Hematopoietic multipotent progenitor cell treated with erythropoietin and hydrocortisone succinate and interleukin-3 and kit ligand, for 6 days (in vitro differentiated cells): ENCODE measurements at places on chromosomes 7 and 10.

DNA sequence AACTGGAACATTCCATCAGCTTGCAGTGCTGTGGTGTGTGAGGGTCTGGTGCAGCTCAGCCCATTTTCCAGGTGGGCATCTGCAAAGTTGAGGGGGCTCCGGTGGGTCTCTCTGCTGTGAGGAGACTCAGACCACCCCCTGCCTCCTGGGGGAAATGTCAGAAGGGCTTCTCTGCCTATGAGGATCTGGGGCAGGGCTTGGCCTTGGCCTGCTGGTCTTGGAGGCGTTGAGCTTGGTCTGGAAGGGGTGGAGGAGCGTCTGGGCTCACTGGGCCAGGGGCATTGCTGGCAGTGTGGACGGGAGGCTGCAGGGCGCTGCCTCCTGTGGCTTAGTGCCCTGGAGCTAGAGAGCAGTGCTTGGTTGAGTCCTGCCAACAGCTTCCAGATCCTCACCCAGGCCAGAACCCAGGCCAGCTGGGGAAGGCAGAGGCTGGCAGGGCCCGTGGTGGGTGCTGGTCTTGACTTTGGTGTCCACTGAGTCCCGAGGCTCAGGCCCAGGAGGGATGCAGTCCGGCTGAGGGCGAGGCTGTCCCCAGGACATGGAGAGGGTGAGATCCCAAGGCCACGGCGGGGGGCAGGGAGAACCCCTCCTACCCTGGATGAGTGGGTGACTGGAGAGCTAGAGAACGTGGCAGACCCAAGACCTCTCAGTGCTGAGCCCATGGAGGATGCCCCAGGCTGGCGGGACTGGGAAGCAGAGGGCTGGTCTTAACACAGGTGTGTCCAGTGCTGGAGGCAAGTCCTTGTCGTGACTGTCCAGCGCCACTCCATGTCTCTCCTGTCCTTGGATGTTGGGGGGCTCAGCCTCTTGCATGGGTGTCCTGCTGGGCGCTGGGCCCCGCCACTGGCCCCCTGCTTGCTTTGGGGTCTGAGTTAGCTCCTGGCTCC, 2.8 kb downstream of the SPRN start:
- DNase-seq = no peak

DNA sequence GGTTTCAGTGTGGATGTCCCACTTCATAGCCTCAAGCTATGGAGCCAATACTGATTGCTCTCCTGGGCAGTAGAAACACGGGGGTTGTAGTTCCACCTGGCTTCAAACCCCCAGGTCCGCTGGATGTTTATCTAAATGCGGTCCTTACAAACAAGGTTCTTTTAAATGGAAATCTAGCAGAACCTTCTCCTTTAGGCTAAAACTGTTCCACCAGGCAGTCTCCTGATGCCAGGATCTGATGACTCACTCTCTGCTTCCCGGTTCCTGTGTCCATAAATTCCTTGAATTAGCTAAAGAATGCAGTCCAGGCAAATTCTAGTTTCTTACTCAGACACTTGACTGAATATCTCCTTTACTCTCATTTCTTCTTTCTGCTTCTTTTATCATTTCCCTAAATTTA, 108.4 kb upstream of the FAM3C start:
- DNase-seq = no peak

DNA sequence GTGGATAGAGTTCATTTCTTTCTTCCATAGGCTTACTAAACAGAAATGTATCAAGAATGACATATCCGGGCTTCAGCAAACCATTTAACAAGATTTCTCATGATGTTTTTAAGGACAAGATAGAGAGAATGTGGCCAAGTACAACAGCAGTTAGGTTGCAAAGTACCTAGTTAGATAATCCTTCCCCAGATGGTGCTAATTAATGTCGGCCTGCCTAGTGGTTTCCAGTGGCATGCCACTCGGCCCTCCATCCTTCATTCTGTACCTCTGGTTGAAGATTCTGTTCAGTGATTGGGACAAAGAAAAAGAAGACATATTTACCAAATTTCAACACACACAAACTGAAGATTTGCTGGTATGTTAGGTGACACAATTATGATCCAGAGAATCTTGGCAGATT, 212.1 kb downstream of the MACC1 start:
- DNase-seq = no peak

DNA sequence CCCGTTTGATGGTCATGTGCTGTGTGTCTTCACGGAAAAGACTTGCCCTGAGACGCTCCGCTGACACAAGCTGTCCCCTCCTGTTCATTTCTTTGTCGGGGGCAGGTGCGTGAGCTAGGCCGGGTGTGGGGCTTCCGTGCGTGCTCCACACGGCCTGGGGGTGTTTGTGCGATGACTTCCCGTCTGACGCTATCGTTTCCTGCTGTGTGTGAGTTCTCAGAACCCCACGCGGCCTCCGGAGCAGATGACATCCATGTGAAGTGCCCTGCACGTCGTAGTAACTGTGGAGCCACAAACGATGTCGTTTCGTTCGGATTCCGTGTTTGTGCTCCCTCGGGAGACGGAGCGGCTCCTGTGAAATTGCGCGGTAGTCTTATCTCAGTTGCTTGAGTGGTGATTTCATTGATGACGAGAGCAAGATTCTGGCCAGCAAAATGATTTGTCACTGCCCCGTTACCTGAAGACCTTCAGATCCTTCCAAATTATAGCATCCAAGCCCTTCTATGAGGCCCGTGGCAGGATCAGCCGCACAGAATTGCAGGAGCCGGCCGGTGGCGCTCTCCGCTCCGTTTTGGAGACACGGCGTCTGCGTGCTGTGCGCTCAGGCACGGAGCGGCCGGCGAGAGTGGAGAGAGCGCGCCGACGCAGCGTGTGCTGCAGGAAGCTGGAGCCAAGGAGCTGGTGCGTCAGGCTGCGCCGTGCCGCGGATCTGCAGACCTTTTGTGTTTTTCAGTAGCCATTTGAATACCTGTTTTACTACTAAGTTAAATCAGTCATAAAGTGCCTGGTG, 94.9 kb downstream of the NKX6-2 start:
- DNase-seq = no peak

DNA sequence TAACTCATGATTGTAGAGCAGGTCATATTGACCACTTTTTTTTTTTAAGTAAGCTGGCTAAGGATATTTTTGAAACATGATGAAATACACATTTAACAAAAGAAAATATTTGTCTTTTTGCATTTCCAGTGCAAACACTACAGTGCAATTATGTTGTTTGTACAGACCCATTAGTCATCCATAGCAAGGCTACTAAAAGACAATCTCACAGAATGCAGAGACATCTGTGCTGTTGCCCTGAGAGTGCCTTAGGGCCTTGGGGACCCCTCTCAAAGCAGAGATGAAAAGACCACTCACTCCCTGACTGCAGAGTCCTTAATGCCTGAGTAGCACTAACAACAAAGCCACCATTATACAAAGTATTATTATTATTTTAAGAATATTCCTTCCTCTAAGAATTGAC, 104.5 kb downstream of the NRCAM start:
- no peak for DNase-seq

GRCh38 chr10:59181668-59182067, 5.2 kb downstream of the PHYHIPL start:
- peak; percentile 34 for DNase-seq

GRCh38 chr10:125462845-125463244, 220.1 kb downstream of the TEX36 start:
- DNase-seq = no peak

DNA sequence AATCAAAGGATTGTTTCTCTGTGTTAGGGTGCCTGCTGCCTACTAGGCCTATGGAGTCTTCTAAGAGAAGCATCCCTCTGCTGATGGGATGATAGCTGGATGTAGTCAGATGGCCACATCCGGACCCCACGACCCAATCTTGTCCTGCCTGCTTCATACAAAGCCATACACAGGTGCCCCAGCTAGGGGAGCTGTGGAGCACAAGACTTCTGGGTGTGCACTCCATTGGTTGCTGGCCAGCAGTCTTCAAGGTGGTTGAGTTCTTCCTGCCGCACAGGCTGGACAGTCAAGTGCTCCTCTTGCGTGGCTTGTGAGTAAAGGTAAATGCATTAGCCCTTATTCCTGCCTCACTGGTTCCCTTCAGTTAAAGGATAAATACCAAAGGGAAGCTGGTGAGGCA, 120.2 kb downstream of the TEX36 start:
- DNase-seq = peak; percentile 3
